ENCODE measurements at places on chromosomes 6 and 20. TPM values are rescaled to one million over a fixed set of nuclear protein-coding genes. Genes with fewer than 3 reads are reported as not detected.

- DNase-seq, result no peak
Observed at GRCh38 chr20:8424010-8424409, 291.9 kb downstream of the PLCB1 start.

DNA sequence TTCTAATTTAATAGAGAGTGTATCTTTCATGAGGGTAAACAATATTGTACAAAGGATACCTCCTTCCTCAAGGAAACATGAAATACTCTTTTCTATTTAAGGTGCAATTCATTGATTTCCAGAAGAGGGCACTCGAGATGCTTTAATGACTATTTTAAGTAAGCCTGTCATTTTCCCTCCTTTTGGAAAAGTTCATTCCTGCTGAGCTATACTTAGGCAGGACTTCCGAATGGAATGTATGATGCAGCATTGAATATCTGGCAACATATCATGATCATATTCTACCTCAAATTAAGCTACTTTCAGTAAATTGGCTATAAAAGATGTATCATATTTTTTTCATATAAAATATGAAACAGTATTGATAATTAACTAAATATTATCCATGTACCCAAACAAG is 5.0 kb downstream of the DST start:
- DNase-seq, result peak; percentile 55

DNA sequence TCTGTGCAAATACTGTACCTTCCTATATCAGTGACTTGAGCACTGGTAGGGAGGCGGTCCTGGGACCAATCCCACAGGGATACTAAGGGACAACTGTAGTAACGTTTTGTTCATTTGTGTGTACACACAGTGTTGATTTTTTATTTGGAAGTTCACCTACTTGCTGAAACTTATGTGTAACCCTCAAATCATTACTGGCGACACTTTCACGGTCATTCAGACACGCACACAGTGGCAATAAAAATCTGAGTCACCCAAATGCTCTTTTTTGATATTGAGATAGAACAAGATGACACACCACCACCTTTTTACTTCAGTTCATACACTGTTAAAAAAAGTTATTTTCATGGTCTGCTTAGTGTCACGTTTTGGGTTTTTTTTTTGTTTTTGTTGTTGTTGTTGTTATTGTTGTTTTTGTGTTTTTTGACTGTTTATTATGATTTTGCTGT is 79.8 kb downstream of the QKI start:
- DNase-seq, result no peak

DNA sequence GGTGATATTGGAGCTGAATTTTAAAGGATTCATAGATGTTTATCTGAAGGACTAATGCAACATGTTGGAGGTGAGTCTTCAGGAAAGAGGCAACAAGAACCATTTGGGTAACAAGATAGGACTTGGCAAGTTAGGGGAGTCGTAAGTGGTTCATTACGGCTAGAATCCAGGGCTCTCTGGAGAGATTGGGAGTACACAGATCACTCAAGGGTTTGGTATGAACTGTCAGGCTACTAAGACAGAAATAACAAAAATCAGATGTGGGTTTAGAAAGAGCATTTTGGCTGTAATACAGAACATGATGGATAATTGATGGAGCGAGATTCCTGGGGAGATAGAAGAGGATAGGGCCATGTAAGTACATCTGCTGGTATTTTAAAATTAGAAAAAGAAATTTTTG is 86.3 kb upstream of the ESR1 start:
- no peak for DNase-seq

DNA sequence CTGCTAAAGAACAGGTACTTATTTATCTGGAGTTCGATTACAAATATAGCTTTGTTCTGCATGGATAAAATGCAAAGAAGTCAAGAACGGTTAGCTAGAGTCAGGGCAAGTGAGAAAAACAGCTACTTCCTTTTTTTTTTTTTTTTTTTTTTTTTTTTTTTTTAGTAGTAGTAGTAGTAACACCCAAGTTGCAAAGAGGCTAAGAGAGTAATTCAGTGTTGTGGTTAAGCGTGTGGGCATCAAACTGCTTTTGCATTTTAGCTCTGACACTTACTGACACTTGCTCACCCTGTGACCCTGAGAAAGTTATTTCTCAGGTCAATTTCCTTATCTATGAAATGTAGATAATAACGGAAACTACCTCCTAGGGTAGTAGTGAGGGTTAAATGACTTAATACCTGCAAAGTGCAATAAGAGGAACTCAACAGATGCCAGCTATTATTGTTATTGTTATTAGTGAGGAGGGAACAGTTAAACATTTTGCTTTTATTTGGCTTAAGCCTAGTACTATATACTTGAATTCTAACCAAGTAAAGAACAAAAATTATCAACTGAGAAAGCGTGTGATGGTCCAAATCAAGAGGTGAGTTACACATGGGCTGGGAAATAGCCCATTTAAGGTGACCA is 86.7 kb upstream of the BACH2 start:
- DNase-seq, result no peak

DNA sequence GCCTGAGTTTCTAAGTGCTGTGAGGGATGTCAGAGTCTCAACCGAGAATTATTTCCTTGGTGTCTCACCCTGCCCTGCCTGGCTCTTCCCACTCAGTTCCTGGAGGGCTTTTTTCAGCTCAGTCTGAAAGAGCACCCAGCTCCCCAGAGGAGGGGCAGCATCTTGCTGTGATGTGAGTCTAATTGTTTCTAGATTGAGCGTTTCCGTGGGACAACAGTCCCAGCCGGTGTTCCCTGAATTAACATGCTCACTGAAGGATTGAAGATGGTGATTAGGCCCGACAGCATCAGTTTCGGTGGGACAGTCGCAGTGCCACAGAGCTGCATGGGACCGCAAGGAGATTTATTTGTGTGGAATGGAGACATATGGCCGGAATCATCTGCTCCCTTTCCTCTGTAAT is 587.6 kb downstream of the DHX35 start:
- DNase-seq, result no peak

CENPW gene
- polyA plus RNA-seq, result 8.7 TPM

- no peak for DNase-seq
Observed at GRCh38 chr6:32167154-32167760, 2.9 kb downstream of the EGFL8 start.

DNA sequence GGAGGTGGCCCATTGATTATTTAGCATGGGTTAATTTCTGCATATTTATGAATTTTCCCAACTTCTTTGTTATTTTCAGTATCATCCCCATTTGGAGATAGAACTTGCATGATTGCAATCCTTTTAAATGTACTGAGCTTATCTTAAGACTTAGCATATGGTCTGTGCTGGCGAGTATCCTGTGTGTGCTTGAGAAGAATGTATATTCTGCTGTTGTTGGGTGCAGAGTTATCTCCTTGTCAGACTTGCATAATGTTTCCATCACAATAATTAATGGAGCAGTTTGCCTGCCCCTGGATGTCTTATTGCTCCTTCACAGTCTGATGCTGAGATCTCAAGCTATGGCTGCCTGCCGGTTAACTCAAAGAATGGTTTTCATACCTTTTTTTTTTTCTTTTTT is 112.6 kb downstream of the CDYL start:
- no peak for DNase-seq
